ENCODE measurements at places on chromosomes 6 and 20.

GRCh38 chr20:5374171-5374570 lies 57.4 kb upstream of the PROKR2 start:
- DNase-seq, result no peak

GRCh38 chr6:119829006-119829405 lies 479.4 kb upstream of the MAN1A1 start:
- no peak for DNase-seq

DNA sequence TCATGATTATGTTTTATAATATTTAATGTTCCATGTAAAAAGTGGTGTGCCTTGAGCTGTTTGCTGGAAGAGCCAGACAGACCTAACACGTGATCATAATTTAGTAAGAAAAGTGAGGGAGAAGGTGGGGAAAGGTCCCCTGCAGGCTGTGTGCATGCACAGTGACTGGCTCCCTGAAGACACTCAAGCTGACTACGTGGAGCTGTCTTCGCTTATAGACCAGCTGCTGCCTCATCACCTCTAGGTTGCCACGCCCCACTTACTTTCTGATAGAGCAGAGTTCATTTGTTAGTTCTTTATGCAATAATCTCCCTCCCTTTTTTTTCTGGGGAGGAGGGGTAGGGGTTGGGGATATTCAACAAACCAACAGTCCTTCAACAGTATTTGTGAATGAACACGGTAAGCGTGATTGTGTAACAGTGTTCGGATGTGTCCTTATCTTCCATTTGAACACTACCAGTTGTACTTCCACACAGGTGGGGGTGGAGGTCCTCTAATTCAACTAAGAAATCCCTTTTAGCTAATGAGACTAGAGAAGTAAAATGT lies 157.3 kb downstream of the BACH2 start:
- DNase-seq, result no peak

DNA sequence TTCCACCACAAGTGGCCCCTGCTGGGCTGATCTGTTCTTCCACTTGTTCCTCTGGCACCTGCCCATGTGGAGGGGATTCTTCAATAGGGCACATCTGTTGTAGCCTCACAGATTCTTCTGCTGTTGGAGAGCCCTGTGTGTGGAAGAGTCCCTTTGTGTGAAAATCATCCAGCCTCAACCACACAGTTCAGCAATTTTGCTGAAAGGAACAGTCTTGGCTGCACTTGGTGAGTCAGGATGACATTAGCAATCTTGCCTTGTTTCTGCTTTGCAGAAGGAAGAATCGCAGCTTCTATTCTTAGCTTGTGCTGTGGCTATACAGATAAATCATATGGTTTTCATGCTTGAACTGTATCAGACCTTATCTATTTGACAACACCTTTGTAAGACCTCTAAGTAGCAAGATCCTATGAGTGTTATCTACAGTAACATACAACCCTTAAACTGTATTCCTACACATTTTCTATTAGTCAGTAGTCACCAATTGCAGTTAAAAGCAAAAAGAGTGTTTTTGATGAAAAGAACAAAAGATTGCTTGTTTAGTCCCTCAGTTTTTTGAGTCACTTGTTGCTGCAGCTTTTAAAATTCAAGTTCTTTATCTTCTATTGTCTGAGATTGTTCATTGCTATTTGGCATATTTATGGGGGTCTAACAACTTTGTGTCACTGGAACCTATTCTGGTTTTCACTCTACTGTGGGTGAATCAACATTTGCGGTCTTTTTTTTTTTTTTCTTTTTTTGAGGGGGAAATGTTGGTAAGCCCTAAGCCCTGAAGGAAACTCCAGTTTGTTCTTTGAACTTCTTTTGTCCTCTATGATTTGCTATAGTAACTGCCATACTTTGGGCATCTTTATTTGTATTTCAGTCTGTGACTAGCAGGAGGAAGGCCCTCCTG lies 231.6 kb downstream of the TFAP2B start:
- no peak for DNase-seq

- DNase-seq, result no peak
These were observed 129.1 kb downstream of the PREX1 start for GRCh38 chr20:48698507-48699267.

DNA sequence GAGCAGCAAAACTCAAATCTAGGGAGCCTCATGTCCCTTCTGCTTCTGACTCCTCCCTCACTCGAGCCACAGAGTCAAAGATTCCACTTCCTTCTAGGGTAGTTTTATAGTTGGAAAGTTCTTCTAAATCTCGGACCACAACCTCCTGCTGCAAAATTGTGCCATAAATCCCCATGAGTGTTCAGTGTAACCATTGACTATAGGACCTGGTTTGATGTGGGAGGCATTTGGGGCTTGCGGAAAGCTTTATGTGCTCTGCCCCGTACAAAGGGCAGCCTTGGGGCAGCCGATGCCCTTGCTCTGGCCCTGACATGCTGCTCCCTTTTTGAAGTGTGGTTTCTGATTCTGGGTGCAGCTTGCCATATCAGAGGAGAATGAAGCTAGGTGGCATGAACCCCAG lies 43.6 kb upstream of the IER3 start:
- no peak for DNase-seq

- DNase-seq, result no peak
These were observed 9.7 kb upstream of the IBTK start for GRCh38 chr6:82257088-82257774.

DNA sequence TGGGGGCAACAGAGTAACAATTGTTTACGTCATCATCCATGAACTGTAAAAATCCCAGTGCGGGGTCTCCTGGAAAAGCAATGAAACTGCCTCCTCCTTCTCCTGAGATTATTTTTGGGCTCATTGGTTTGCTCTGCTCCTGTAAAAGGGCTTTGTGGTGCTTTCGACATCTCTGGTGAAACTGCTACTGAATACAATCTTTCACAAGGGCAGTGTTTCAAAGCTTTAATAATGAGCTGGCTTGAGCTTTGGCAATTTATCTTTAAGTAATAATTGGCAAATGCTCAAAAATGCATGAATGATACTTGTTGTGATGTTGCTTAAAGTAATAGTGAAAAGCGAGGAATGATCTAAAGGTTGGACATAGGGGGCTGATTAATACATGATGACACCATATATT lies 43.5 kb upstream of the ENPP1 start:
- no peak for DNase-seq

DNA sequence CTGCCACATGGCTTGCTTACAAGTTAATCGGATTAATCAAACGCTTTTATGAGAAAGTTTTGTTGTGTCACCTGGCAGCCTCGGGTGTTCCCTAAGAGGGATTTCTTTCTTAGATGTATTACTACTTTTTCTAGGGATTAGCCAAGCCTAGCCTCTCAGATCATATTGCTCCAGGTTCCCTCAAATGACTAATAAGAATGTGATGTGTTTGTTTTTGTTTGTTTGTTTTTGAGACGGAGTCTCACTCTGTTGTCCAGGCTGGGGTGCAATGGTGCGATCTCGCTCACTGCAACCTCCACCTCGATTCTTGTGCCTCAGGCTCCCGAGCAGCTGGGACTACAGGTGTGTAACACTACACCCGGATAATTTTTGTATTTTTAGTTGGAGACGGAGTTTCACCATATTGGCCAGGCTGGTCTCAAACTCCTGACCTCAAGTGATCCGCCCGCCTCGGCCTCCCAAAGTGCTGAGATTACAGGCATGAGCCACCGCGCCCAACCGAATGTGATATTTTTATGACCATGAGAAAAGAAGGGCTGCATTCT lies 977 bp downstream of the HMGN4 start:
- DNase-seq, result no peak

- DNase-seq, result no peak
These were observed 877.3 kb upstream of the MAP3K7 start for GRCh38 chr6:91464201-91464600.

GRCh38 chr6:33207552-33208090 lies 679 bp upstream of the RING1 start:
- DNase-seq, result no peak

- no peak for DNase-seq
These were observed 141.9 kb upstream of the SNX9 start for GRCh38 chr6:157681041-157681650.

- DNase-seq, result no peak
These were observed 27.8 kb downstream of the TNXB start for GRCh38 chr6:32081168-32081990.

DNA sequence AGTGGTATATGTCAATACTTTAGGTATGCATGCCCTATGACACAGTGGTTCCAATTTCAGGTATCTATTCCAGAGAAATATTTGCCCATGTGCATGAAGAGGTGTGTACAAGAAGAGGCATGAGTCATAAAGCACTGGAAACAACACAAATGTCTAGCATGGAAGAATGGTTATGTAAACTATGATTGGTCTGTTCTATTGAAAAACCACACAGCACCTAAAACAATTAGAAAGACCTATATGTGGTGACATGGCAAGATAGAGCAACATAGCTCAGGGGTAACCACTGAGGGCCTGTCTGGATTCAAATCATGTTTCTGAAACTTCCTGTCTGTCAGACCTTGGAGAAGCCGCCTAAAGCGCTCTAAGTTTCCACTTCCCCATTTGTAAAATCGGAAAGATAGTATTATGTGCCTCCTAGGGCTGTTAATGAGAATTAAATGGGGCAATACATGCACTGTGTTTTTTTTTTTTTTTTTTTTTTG lies 76.0 kb upstream of the SHLD1 start:
- DNase-seq, result no peak

- no peak for DNase-seq
These were observed 6.3 kb downstream of the BCAS1 start for GRCh38 chr20:54063992-54064676.

DNA sequence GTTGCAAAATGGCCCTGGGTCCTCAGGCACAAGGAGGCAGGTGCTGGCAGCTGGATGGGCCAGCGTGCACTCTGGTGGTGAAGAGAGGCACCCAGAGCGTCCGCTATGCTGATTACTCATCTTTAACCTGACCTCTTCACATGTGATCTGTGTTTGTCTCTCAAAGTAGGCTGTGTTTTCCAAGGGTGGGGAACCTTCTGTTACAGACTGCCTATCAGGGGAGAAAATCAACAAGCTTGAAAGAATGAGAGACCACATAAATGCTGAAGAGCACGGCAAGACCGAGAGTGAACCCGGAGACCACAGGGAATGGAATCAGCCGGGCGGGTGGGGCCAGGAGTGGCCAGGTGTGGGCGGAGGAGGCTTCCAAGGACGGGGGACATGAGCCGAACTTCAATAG lies 16.2 kb downstream of the BNIP5 start:
- DNase-seq, result no peak

DNA sequence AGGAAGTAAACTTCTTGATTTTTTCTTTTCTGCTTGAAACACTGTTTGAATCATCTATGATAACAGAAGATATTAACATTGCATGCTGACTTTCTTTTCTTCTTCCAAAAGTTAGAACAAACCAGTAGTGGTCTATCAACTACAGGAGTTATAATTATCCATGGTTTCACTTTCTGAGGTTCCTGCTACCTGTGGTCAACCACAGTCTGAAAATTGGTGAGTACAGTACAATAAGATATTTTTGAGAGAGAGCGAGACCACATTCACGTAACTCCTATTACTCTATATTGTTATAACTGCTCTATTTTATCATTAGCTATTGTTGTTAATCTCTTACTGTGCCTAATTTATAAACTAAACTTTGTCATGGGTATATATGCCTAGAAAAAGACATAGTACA lies 86.1 kb downstream of the MAP7 start:
- no peak for DNase-seq

DNA sequence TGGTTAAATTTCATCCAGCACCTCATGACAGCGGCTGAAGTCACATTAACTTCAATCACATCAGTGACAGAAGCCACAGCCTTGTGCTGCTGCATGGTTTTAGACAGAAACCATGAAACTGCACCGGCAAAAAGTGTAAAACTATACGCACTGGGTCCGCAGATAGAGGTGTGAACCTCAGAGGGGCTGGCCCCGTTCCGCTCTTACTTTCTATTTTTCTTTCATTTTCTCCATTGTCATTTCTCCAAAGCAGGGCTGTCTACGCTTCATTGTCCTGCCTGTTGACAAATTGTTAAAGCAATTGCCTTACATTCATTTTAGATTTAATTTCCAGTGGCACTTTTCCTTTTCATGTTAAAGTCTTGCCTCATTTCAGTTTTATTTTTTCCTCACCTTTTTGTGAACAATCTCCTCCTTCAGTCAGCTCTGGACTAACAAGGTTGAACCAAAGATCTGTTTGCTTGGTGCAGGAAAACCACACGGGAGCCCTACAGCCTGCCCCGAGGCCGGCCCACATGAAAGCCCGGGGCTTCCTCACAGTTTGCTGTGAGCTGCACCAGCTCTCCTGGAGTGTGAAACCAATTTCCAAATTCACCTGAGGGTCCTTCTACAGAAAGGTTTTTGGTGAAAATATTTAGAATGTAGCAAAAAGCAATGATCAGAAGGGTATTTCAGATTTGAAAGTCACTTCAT lies 63.7 kb downstream of the PRR18 start:
- no peak for DNase-seq

DNA sequence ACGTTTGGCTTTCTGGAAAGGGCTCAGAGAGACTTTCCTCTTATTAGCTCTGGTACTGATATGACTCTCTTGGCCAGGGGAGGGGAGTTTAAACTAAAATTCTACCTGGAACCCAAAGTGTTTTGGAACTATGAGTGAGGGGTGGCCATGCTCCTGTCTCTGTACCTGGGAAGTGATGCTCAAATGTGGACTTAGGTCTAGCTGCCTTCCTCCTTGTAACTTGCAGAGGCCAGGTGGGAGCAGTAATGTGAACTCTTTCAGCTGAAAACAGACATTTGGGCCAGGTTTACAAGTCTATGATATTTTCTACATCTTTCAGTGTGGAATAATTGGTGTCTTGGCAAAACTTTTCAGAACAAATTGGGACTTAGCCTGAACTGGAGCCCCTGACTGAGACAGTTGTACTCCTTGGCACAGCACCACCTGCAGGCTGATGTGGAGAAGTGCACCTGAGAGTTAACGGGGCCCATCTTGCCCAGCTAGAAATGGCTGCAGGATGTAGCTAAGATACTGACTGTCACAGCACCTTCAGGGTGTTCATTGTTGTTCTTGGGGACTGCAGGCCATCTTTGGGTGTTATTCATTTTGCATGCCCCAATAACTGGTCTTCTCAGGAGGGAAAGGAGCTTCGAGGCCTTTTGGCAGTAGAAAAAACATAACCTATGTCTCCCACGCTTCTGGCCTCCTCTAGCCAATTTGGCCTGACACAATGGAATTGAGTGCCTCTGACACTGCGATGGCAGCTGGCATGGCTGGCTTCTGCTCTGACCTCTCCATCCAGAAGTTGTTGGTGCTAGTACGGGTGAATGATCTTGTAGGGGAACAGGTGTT lies 37.1 kb downstream of the CD109 start:
- DNase-seq, result peak; percentile 58

DNA sequence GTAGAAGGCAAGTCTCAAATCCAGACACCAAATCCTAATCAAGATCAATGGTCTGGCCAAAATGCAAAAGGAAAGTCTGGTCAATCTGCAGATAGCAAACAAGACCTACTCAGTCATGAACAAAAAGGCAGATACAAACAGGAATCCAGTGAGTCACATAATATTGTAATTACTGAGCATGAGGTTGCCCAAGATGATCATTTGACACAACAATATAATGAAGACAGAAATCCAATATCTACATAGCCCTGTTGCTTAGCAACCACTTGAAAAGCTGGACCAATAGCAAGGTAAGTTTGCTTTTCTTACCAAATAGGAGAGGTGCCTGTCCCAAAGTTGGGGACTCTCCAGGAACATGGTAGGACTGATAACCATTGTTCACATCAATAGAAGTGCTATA lies 2.0 kb downstream of the SEMG2 start:
- no peak for DNase-seq
